ENCODE measurements at places on chromosomes 3 and 15.

- no peak for DNase-seq
Measured at GRCh38 chr15:37375519-37375918, 275.2 kb upstream of the MEIS2 start.

GRCh38 chr3:13559764-13560525, 11.0 kb downstream of the FBLN2 start:
- no peak for DNase-seq

- DNase-seq = no peak
Measured at GRCh38 chr3:128060473-128061381, 8.5 kb downstream of the SEC61A1 start.

GRCh38 chr15:95284933-95285421, 1045.5 kb upstream of the NR2F2 start:
- no peak for DNase-seq

GRCh38 chr3:161050935-161051334, 54.2 kb downstream of the B3GALNT1 start:
- DNase-seq = no peak

GRCh38 chr3:32148351-32148750, 41.9 kb downstream of the GPD1L start:
- no peak for DNase-seq

DNA sequence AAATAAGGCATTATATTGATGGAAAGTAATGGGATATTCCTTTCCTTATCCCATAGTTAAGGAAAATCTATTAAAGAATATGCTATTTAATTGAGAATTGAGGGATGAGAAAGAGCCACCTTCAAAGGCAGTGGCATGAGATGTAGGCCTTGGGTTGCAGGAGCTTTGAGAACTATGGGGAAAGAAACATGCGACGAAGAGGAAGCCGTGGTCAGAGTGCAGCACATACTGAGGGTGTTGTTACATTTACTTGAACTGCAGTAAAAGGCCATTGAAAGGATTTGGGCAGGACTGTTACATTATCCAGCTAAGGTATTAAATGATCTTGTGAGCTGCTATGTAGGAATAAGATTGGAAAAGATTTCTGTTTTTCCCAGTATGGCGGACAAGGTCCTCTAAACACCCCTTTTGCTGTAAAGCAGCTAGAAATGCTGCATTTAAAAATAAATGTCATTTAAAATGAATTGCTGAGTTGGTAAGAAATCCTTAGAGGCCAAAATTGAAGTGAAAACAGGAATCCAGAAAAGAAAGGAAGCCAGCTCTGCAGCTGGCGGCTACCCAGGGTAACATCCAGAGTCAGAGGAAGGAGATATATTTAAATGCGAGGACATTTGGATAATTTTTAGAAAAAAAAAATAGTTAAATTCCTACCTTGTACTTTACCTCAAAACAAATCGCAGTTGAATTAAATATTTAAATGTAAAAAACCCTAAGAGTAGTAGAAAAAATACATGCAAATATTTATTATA, 61.7 kb downstream of the IL1RAP start:
- DNase-seq = no peak

- DNase-seq = no peak
Measured at GRCh38 chr15:34808016-34808415, 12.7 kb upstream of the ACTC1 start.

GRCh38 chr3:69299344-69299743, 86.5 kb downstream of the FRMD4B start:
- no peak for DNase-seq

DNA sequence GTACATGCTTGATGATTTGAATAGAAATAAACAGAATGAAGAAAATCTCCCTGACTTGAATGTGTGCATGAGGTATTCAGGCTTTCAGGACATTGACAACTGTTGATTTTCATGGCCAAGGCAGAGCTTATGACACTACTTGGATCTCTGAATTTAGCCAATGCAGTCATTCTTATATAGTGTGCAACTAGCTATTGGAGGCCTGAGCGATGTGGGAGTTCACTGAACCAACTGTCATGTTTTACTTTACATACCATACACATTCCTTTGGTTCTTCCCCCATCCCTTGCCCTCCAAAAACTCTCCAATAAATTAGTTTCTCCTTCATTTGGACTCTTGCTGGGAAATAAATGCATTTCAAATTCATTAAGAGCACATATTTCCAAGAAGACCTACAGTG, 460.4 kb downstream of the RBMS3 start:
- no peak for DNase-seq

DNA sequence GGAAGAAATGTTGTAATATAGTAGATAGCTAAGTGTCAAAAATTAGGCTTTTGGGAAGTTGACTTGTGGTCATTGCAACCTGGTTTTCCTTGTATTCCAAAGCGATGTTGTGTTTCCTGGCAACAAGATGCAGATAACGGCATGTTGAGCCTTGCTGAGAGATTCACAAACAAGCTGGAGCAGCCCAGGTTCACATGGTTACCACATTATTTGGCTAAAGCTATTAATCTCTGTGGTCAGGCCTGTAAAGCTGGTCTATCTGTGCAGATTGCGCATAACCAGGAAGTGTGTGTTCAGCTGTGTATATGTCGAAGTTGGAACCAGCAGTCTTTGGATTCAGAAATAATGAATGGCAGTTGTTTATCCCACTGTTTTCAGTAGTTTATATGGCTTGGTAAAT, 6.6 kb downstream of the TIPARP start:
- no peak for DNase-seq

- no peak for DNase-seq
Measured at GRCh38 chr3:51373658-51374421, 11.3 kb upstream of the MANF start.

GRCh38 chr3:180416111-180416594, 185.8 kb upstream of the TTC14 start:
- DNase-seq = no peak

- DNase-seq = no peak
Measured at GRCh38 chr15:92881211-92881754, 18.8 kb upstream of the CHD2 start.

DNA sequence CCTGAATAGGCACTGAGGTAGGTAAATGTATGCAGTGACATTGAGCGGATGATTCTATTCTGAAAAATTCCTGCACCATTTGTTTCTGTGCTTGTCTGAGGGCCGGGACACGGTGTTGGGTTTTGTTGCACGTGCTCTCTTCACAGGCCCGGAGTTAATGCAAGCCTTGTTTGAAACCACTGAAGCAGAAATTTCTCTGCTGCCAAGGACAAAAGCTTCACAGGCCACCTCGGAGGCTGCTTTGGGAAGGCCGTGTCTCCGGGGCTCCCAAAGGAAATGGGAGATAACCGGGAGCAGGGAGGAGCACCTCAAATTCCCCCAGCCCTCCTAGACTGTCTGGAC, 179.4 kb downstream of the OPA1 start:
- no peak for DNase-seq

GRCh38 chr3:173819368-173819767, 421.8 kb downstream of the NLGN1 start:
- DNase-seq = no peak

GRCh38 chr15:34651997-34652725, 68.7 kb upstream of the GOLGA8B start:
- no peak for DNase-seq

DNA sequence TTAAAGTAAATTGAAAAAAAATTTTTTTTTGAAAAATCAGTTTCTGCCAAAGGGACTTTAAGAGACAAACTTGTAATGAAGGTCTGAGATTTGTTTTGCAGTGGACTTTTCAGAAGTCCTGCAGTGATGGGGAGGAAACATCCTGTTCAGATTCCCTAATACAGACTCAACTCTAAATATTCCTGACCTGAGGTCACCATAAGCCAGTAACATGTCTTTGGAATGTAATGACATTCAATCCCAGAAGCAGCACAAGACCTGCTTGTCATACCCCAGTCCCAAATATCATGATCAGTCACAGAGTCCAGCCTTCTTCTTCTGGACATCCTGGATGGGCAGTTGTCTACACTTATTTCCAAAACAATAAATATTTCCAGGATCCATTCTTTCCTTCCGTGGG, 53.6 kb downstream of the TMEM39A start:
- DNase-seq = no peak

- no peak for DNase-seq
Measured at GRCh38 chr3:45143673-45144671, 2.2 kb downstream of the CDCP1 start.

GRCh38 chr3:140508550-140508949, 169.3 kb upstream of the TRIM42 start:
- DNase-seq = no peak

All from activated CD4-positive, alpha-beta T cell treated with anti-CD3 and anti-CD28 coated beads, Interleukin-2, amount 50 U/mL, for 4 hours (primary cell).